Cardiac muscle cell (in vitro differentiated cells and primary cell): ENCODE measurements at places on chromosomes 4 and X.

DNA sequence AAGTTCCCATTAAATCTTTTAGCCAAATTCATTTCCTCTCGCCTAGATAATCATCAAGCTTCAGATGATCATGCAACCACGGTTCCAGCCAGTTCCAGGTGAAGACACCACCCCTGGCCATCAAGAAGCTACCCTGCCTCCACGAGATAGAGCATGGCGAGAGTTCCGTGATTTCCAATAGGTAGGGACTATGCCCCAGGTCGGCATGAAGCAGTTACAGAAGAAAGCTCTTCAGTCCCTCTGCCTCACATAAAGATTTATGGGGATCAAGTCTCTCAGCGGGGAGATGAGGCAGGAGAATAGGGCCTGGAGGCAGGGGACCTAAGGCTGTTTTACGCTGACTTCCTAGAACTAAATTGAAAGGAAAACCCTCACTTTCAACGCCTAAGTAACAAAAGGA lies 183.9 kb downstream of the OR13H1 start:
- no peak for DNase-seq

DNA sequence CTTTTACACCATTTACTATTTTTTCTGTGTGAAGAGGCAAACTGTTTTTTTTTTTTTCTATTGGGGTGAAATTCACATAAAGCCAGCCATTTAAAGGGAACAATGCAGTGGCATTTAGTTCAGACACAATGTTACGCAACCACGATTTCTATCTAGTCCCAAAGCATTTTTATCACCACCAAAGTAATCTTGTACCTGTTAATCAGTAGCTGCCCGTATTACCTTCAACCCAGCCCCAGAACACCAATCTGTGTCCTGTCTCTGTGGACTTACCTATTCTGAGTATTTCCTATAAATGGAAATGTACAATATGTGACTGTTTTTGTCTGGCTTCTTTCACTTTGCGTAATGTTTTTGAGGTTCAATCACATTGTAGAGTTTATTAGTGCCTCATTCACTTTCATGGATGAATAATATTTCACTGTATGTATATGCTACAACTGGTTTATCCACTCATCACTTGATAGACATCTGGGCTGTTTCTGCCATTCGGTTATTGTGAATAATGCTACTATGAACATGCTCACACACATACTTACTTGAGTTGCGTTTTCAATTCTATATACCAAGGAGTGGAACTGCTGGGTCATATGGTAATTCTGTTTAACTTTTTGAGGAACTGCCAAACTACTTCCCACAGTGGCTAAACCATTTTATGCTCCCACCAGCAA lies 116.2 kb downstream of the CDS1 start:
- DNase-seq, result no peak

DNA sequence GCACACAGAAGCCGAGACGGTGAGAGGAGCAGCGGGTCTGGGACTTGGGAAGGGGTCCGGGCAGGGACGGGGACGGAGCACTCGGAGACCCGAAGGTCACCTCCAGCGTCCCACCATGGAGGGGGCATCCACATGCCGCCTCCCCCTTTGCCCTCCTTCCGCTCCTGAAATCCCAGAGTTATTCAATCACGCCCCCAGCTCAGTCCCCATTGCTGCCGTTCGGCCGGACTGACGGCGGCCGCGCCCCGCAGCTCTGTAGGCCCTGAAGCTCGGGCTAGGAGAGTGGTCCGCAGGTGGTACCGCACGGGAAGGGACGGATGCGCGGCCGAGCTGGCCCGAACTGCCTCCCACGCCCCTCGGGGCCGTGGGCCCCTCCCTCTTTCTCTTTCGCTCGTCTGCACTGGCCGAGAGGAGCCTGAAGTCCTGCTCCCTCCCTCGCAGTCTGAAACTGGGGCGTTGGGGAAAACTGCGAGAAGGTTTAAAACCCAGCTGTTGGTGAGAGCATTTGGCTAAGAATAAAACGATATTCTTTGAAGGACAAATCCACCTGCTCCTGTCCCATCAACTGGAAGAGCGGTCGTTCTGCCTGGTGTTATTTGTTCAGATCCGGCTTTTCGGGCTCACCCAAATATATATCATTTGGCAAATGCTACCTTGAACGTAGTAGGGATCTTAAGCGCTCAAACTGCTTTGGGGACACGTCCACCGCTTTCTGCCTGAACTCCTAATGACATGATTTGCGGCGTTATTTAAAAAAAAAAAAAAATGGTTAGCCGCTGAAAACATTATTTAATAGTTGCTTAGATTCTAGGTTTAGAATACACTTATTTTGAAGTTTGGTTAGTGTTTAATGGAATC lies 719 bp downstream of the USO1 start:
- DNase-seq, result peak; percentile 82

DNA sequence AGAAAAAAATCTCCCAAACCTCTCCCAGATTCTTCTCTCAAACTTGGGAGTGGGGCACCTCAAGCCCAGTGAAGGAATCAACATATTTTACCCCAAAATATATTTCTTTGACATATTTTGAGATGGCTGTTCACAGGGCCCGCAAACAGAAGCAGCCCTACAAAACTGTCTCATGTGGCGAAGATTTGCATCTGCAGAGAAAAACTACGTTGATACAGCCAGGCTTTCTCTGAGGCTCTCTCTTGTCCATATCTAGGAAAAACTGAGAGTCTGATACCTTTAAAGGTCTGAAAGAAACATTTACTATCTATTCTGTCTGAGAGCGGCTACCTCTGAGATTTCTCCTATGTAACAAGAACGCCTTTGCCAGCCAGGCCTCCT lies 23.3 kb upstream of the TMSB4X start:
- DNase-seq, result no peak

DNA sequence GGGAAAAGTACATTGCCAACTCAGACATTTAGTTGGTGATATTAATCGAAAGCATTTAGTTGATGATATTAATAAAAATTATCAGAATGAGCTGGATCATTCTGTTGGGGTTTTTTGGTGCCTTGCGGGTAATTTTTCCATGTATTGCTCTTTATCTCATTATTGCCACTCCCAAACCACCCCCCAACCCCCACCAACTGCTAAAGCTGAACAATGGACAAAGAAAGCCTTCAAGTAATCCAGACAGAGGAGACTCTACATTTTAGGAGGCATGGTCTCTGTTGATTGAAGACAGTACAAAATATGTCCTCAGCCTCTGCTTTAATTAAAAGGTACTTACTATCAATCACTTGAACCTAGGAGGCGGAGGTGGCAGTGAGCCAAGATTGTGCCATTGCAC lies 22.5 kb downstream of the PDK3 start:
- DNase-seq, result no peak

DNA sequence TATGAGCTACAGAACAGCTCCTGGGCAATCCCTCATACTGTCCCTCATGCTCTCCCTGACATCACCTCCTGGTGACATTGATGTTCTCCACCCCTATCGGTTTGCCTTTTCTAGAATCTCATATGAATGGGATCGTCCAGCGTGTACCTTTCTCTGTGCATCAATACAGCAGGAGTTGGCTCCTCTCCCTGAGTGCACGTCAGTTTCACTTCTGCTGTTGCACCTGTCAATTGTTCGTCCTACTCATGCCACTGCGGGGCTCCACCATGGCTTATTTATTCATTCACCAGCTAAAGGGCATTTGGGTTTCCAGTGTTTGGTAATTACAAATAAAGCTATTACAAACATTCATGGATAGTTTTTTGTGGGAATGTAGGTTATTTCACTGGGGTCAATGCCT lies 269.1 kb upstream of the ZFP42 start:
- no peak for DNase-seq

DNA sequence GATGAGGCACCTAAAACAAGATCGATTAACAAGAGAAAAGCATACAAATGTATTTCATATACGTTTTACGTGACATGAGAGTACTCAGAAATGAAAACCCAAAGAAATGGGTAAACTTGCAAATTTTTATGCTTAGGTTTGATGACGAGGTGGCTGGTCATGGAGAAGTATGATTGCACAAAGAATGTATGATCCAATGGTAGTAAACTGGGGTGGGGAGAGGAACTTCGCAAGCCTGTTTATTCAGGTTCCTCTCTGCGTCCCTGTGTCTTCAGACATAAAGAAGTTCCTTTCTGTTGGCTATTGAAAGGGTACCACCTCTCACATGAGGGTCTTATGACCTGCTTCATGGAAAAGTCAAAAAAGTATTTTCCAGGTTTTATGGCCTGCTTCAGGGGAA lies 309.2 kb downstream of the BCOR start:
- DNase-seq, result no peak

DNA sequence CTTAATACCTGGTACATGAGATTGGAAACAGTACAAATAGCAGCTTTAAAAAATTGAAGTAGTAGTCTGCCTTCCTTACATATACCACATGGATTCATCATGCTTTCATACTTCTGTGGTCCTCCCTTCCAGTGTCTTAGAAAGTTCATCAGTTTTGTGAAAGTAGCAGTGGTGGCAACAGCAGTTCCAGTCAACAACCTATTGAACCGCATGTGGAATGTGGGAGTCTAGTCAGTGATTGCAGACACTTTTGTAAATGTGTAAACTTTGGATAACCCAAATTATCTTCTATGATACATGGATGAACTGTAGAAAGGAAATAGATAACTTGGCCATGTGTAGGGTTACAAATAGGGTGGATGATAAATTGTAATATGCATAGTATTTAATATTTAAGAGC lies 34.1 kb downstream of the FNIP2 start:
- no peak for DNase-seq

DNA sequence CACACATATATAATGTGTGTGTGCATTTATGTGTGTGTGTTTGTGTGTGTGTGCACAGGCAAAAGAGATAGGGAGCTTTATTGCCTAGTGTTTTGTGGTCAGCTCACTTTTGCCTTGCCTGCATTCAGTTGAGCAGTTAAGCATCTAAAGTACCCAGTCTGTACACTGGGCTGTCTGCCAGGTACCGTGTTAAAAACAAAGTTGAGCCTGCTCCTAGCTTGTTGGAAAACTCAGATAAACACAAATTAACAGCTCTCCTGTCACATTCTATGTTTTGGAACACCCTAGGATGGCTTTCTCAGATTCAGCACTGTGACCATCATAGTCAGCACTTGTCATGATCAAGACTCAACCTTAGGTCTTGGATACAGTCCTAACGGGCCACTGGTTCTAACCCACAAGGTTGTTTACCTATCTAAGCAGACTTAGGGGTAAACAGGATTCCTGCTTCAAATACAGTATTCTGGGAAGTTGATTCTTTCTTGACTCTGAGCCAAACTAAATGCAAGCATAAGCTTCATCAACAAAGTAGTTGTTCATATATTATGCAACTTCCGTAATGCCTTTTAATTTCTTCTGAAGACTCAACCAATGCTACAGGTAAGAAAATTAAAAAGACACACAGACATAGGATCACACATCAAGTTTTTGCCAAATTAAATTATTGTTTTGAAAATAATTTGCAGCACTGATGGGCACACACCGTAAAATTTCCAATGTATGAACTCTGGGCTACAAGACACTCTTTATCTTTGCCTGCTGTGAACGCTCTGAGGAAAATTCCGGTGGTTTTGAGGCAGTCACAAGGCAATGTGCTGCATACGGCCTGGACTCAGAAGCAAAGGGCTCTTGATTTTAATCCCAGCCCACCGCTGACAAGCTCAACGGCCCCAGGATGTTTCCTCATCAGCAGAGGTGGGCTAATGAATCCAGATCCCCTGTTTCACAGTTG lies 11.3 kb upstream of the CD99 start:
- peak; percentile 90 for DNase-seq

GRCh38 chrX:97763391-97763790 lies 879.7 kb downstream of the RPA4 start:
- no peak for DNase-seq

DNA sequence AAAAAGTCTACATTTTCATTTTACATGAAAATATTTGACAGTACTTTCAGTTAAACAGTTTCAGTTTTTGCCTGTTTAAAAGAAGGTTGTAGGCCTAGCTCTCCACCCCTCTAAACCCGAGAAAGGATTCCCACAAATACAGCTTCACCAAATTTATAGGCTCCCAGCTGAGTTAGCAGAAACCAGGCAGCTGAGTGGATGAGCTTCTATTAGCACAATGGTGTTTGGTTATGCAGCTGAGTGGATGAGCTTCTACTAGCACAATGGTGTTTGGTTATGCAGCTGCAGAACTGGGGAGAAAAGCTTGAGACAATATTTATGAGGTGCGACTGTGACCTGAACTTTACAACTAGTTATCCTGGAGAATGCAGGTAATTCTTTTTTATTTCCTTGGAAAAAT lies 36.6 kb upstream of the PAQR3 start:
- no peak for DNase-seq

GRCh38 chrX:96372313-96373046 lies 312.2 kb upstream of the DIAPH2 start:
- peak; percentile 70 for DNase-seq

DNA sequence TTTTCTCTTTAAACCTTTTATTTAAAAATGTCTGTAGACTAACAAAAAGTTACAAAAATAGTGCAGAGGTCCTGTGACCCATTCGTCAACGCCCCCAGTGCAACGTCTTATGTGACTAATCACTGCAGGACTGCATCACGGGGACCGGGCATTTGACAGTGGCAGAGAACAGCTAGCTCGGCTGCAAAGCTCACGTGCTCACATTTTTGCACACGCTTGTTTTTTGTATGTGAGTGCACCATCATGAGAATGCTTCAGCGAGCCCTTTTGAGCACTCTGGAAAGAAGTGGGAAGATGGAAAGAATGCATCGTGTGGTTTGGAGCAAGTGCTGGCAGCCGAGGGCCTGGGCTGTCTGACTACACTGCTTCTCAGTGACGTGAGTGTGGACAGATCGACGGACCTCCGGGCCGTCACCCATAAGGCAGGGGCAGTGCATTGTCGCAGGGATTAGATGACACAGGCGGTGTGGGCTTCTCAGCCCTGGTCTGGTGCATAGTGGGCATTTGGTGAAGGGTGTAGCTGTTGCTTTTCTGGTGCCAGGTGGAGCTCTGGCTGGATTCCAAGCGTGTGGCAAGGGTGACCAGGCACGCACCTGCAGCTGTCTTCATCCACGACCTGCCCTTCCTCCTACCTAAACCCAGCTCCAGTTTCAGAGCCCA lies 17.7 kb downstream of the SPON2 start:
- DNase-seq, result no peak

DNA sequence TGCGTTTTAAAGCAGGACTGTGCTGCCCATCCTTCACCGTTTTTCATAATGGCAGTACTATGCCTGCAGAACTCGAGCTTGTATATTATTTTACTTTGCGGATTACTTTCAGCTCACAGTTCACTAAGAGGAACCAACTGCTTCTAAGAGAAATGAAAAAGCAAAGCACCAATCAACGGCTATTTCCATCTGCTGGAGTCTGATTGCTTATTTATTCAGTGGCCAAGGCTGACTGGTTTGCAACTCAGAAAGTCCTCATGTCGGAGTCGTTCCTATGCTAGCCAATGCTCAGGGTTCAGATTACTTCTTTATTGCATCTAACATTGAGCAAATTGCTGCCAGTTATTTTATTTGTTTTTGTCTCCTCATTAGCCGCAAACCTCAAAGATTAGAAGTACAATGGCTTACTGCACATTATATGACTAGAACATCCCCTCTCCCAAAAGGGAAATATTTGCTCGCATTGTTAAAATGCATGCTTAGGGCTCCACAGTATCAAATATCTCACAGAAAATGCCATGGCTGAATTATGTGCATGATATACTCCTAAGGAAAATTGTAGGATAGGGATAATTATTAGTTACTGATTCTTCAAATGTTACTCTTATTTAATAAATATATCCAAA lies 1628.2 kb upstream of the ADGRL3 start:
- no peak for DNase-seq

- DNase-seq, result no peak
These were observed 95.5 kb upstream of the MSX1 start for GRCh38 chr4:4763822-4764557.

GRCh38 chr4:15145709-15146108 lies 143.4 kb downstream of the CPEB2 start:
- no peak for DNase-seq

- no peak for DNase-seq
These were observed 199.0 kb upstream of the LEF1 start for GRCh38 chr4:108367751-108368150.
